Activated gamma-delta T cell (primary cell): ENCODE measurements at places on chromosomes 3 and 15.

GRCh38 chr15:58703610-58704009, 45.9 kb downstream of the ADAM10 start:
- no peak for DNase-seq

DNA sequence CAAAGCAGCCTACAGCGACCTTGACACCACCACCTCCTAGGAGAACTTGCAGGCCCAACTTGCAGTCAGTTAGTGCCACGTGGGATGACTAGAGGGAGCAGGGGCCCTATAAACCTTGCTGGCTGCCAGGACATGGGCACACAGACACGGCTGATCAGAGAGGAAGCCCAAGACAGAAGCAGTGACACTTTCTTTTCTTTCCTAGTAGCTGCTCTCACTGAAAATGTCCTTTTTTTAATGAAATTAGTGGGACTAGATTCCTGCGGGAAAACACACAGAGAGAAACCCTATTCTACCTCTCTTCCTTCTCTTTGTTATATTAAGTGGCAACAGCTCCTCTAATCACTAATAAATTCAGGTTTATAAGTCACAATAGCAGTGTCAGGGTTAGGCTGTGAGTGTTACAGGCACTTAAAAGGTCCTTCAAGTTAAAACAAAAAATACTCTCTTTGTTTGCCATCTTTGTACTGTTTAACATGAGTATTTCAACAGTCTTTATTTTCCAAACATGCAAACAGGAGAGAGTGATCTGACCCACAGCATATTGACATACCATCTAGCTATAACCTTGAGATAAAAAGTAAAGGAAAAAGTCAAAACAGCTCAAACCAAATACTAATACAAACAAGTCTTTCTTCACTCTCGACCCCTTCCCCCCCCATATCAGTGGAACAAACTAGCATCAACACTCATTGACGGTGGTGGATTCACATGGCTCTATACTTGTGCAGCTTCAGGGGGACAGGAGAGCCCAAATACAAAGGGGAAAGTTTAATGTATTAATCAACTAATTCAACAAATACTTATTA, 2.1 kb upstream of the TMEM212 start:
- DNase-seq = no peak

DNA sequence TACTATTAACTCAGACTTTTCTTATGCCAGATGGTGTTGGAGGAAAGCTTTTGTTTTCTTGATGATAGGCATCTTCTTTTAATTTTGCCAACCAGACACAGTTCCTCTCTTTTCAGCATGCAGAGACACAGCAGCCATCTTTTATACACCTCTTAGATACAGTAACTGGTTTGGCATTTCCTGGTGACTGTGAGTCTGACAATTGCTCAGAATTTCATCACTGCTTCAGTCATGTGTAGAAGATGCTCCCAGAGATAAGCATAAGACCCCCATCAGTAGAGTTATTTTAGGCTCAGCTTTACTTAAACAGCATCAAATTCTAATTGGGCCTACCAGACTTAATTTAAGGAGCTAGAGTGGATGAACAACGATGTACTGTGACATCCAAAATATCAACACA, 779.0 kb downstream of the SQOR start:
- no peak for DNase-seq

DNA sequence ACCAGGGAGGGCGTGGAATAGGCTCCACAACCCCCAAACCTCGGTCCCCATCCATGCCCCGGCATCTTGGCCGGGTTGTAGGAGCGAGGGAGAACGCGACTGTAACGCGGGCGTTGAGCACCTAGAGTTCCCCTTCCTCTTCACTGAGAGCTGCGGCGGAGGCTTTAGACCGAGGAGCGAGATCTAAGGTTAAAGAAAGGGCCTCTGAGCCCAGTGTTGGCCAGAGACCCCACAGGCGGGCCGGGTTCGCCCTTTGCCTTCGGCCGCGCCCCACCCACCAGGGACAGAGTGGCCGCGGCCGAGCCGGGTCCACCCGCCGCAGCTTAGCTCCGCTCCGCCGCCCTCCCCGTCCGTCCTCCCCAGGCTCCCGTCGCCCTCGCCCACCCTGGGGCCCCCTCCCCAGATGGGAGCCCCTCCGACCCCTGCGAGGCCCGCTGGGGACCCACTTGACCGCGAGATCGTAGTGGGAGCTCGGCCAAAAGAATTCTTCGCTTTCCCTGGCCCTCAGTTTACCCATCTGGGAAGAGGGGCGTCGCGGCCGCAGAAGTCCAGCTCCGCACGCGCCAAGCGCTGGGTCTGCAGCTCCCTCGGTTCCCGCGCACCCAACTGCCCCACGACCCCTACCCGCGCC, 425 bp downstream of the ANPEP start:
- no peak for DNase-seq

DNA sequence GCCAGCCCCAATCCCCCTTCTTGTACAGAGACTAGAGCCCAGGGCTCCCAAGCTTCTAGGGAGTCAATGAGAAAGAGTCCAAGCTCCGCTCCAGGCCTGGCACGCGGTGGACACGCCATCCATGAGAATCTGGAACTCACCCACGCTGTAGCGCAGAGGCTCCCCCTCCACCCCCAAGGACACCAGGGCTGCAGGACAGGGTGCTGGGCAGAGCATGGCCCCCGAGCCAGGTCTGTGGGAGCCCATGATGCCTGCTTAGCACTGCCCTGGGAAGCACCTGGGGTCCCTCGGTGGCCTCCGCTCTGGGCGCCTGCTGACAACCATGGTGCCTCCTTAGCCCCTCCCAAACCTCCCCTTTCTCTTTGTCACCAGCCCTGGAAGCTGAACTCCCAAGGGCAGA, 28.5 kb downstream of the ACSBG1 start:
- DNase-seq = no peak

GRCh38 chr15:74421302-74422245, 12.2 kb downstream of the SEMA7A start:
- no peak for DNase-seq

- DNase-seq = no peak
Measured at GRCh38 chr3:150330872-150331271, 77.2 kb upstream of the TSC22D2 start.
